ENCODE measurements at places on chromosomes 4 and X. TPM values are rescaled to one million over a fixed set of nuclear protein-coding genes. Genes with fewer than 3 reads are reported as not detected.

The DDX53 gene
- not detected for total RNA-seq

The GSX2 gene
- not detected for total RNA-seq

The TRIM61 gene
- not detected for total RNA-seq

The ERVMER34-1 gene
- 0.24 TPM for total RNA-seq

DNA sequence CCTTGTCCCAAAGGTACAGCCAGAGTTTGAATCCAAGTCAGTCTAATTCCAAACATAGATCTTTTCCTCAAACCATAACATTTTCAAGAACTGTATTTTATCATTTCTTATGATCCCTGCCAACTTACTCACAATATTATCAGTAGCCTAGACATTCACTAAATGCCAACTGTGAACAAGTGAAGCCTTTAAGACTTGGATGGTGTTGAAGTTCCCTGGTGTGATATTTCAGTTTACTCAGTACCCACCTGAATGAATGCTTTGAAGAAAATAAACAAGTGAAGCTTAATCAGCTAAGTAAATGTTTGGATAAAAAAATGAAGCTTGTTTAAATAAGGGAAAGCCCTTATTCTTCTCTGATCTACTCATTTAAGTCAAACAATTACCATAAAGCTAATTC is 1028.3 kb downstream of the DMD start:
- no peaks in the 10 kb centered on the region for H3K27me3 ChIP-seq
- no peak for DNase-seq
- no peaks in the 10 kb centered on the region for H3K36me3 ChIP-seq
- H3K27ac ChIP-seq: no peak overlapping the region
- H3K4me3 ChIP-seq: no peak overlapping the region
- H3K4me1 ChIP-seq: no peaks in the 10 kb centered on the region

DNA sequence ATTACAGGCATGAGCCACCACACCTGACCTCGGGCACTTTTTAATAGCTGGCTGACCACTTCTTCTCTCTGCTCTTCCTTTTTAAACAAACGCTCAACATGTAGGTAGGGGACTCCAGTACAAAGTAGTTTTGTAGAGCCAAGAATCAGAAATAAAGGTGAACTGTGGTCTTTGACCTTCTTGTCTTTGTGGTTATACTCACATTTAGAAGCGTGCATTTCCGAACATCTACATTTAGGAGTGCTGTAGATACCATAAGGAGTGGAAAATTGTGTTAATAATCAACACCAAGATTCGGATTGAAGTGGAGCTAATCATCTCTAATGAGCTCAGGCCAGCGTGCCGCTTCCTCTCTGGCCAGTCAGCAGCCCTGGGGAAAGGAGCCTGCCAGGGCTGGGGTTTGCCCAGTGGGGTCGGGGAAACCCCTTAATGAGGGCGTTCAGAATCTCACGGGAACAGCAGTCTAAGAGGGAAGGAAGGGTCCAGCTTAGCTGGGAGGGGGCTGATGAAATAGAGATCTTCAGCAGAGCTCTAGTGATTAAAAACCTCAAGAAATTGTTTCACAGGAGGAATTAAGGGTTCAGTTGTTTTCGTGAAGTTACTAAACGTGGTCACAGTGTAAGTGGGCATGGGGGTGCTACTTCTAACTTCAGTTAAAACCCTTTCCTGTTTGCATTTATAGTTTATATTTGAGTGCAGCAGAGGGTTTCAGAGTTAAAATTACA is 81.2 kb downstream of the GAB1 start:
- no peak overlapping the region for H3K4me3 ChIP-seq
- no peak overlapping the region for H3K27ac ChIP-seq
- H3K36me3 ChIP-seq: peaks cover 3% of the 10 kb centered on the region
- H3K4me1 ChIP-seq: no peaks in the 10 kb centered on the region

DNA sequence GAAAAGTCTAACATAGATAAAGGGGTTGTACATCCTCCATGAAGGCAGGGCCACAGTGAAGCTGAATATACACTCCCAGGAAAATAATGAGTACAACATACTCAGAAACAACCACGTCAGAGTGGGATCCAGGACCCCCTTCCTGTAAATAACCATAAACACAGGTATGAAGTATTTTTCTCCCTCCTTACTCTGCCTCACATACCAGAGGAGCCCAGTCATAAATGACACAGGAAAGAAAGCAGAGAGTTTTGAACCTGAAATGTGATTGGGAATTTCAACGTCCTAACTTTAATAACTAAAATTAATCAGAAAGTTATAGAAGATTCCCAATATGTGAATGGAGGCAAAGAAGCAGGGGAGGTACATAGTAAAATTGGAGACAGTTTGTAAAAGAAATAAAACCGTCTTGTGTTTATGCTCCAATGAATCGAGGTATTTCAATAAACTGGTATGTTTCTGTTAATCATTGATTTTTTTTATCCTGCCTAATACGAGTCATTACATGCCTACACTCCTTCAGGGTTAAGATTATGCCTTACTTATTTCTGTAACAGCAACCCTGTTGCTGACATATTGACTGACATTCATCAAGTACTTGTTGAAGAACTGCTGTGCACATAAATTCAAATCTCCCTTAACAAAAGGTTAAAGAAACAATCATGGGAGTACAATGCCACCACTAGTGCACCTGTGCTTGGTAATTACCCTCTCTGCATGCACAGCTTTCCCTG is 431.3 kb downstream of the KCNIP4 start:
- H3K4me3 ChIP-seq: no peak overlapping the region
- H3K27me3 ChIP-seq: no peaks in the 10 kb centered on the region
- DNase-seq: no peak
- no peaks in the 10 kb centered on the region for H3K4me1 ChIP-seq

Measured in HepG2 (cell line).